CD4-positive, alpha-beta T cell treated with Interleukin-15 for 1 hour (primary cell): ENCODE measurements at places on chromosomes 7 and 10.

DNA sequence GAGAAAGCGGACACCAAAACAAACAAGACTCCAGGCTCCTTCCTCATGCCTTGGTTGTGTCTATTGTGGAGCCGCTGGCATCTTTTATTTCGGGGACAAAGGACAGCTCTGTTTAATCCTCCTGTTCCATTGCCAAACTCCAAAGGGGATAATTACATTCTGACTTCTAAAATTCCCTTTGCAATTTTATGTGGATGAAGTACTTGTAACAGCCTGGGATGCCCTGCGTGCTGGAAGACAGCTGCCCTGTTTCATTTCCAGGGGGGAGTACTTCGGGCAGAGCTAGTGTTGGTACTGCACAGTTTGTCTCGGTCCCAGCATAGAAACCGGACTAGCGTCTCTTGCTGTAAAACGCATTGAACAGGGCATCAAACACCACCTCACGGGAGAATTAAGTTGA lies 90.9 kb downstream of the BAMBI start:
- DNase-seq: no peak

DNA sequence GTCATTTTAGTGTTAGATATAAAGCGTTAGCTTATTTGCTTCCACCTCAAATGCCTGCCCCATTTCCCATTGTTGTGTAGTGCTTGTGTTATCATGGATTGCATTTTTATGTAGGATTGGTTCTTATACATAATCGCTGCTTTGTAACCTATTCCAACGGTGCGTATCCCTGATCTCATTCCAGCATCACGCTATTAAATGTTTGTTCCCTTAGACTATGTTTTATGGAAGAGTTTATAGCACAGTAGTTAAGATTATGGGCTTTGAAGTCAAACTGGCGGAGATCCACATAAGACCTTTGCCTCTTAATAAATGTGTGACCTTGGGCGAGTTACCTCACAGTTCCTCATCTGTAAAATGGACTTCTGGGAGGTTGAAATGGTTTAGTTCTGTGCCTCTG lies 34.0 kb upstream of the ELN start:
- DNase-seq: no peak

DNA sequence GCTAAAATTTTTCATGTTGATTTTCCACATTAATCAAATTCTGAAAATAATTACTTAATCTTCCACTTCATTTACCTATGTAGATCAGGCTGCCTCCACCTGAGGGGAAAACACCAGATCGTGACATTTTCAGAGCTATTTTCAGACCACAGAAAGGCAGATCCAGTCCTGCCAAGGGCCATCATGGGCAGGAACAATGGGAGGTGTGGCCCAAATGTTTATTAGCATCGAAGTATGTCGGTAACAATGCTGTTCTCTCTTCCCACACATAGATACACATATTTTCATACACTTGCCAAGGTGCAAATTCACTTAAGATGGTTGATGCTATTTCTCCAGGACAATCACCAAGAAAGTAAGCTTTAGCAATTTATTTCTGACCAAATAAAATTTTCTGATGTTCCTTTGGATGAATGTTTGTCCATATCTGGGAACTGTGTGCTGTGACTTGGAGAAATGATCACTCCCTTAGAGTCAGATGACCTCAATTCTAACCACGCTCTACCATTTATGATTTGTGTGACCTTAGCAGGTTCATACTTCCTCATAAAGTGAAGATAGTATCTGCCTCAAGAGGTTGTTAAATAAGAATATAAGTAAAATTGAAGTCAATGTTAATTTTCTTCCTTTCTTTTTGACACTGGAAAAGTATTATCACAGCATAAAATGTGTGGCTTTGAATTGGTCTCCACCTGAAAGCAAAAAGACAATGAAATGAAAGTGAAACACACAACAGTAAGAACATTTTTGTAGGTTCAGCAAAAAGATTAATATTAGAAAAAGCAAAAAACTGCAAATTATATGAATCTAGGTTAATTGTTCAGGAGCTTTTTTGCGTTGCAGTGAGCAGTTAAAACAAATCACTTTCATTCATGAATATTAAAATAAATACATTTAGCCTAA lies 310.4 kb upstream of the PHF14 start:
- DNase-seq: no peak

DNA sequence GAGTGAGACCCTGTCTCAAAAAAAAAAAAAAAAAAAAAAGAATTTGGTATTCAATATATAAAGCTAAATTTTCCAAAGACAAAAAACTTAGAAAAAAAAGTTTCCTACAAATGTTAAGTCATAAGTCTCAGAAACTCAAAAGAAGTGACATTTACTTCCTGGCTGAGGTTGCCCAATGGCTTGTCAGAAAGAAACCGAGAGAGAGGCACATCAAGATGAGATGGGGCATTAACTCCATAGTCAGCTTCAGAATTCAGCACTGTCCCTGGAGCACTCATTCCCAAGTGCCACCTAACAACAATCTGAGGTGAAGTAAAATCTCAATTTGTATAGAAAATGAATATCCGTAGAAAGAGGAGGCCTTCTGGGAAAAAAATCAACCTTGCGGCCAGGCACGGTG lies 6.8 kb upstream of the SPOCK2 start:
- no peak for DNase-seq

- DNase-seq: no peak
These were observed 115.6 kb upstream of the IMMP2L start for GRCh38 chr7:111677848-111678247.

GRCh38 chr7:147483634-147484292 lies 1106.8 kb upstream of the C7orf33 start:
- no peak for DNase-seq

GRCh38 chr7:138864667-138865066 lies 66.7 kb upstream of the ATP6V0A4 start:
- no peak for DNase-seq

DNA sequence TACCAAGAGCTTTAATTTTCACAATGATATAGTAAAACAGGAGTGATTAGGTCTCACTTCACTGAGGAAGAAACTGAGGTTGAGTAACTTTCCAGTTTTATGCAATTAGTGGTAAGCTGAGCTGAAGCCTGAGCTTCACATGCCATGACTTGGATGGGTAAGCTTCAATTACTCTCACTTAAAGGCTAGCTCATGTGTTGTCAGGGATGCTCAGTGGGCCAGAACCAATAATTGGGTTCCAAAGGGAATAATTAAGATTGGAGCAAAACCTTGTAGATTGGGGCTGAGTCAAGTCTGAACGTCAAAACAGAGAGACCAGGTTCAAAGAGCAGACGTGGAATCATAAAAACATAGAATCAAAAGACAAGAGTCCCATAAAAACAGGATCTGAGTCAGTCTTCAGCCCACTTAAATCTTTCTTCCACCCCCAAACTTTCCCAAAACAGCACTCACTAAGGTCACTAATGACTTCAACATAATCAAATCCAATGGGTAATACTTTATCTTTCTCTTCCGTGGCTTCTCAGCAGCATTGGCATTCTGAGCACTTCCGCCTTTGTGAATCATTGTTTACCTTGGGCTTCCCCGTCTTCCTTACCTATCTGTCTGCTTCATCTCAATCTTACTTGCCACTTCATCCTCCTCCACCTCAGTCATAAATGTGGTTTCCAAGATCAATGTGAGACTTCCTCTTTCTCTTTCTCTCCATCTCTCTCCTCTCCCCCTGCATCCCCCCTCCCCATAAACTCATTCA lies 23.0 kb upstream of the EGFR start:
- no peak for DNase-seq

- no peak for DNase-seq
These were observed 44.9 kb downstream of the AKR1B15 start for GRCh38 chr7:134593530-134594392.

DNA sequence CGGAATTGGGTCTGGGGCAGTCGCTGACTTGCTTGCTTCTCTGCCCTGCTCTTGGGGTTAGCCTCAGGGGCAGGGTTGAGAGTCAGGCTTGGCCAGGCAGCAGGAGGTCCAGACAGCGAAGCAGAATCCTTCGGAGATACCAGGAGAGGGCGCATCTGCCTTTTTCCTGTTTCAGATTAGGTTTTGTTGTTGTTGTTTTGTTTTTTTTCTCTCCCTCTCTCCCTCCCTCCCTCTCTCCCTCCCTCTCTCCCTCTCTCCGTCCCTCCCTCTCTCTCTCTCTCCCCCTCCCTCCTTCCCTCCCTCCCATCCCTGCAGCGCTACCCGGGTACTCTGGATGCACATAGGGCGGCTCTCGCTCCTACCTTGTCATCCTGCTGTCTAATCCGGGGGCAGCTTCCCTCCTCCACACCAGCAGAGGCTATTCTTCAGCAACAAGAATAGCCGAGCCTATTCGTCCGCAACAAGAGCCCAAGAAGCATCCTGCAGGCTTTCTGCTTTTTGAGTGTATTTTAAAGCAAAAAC lies 758 bp upstream of the OPTN start:
- DNase-seq: peak; percentile 55

GRCh38 chr10:114762811-114763210 lies 58.8 kb upstream of the FHIP2A start:
- no peak for DNase-seq

DNA sequence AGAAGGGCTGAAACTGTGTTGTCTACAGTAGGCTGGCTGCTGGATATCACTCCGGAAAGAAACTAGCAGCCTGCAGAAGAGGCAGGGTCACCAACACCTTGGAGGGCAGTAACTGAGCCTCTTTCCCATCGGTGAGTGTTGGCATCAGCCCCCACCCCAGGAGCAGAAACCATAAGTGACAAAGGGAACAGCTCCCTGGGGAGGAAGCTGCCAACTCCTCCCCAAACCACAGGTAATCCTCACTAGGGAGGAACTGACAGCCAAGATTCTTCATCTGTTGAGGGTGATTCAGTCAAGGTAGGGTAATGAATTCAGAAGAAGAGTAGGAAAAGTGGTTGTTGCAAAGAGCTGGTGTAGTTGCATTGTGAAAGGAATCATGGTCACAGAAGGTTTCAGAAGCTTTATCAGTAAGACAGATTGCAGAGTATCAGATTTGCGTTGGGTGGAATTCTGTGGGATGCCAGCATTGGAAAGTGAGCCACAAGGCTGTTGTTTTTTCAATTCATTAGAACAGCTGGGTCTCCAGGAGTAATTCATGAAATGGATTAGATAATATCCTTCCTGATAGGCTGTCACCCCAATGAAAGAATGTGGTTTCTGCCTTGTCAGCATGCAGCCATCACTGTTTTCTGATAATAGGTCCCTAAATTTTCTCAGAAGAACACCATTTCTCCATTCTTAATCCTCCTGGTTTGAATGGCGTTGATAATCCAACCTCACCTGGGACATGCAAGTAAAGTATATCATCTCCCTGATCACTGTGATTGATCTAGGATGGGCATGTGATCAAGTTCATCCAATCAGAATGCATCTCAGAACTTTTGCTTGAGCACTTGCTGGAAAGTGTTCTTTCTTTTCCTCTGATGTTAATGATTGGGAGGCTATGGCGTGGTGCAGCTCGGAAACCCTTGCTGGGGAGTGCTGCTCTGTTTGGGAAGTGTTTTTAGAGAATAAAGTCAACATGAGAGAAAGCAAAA lies 75.0 kb upstream of the CTBP2 start:
- DNase-seq: no peak

DNA sequence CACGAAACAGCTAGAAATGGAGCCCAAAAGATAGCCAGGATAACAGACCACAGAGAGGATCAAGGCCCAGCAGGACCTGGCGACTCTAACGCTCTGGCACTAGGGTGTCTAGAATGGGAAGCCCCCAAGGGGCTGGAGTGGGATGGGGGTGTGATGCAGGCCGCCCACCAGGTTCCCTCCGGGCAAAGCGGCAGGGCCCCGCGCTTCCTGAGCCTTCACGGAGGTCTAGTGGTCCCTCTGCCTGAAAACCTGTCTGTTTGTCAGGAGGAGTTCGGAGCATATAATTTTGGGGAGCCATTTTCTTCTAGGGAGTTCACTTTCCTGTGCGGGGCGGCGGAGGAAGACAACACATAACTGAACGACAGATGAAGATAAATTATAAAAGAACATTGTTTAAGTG lies 48.2 kb upstream of the FXYD4 start:
- no peak for DNase-seq

- DNase-seq: no peak
These were observed 4.8 kb upstream of the ANK3 start for GRCh38 chr10:60394446-60394845.

DNA sequence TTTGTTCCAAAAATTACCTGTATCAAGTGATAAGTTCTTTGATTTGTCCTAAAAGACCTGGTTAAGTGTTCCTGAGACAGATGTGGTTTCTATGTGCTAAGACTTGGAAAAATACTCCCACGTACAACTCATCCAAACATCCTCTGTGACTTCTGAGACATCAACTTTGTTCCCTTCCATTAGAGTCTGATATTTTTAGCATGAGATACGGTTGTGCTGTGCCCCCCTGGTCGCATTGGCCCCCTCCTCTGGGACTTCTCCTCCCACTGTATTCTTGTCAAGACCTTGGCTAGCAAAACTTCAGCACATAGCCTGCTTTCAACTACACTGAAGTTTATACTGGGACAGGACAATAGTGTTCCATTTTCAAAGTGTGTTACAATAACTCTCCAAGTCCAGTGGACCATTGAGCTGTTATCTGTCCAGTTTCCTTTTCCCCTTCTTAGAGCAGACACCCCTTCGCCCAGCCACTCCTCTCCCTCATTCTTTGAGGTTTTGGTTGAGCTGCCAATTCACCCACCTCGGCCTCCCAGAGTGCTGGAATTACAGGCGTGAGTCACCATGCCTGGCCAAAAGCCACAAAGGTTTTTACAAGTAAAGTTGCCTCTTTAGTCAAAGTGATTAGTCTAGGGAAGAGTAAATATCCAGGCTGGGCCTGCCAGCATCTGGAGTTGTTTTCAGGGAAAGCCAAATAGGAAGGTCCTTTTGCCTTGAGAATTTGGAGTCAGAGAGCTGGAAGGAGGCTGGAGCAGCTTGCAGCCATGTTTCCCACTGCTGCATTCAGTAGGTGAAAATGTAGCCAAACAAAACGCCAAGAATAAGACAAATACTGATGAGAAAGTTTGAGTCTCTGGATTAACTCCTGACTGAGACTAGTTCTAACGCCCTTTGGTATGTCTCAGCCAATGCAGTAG lies 17.8 kb upstream of the PDLIM1 start:
- no peak for DNase-seq

GRCh38 chr10:11557513-11557912 lies 53.9 kb downstream of the USP6NL start:
- DNase-seq: no peak

- no peak for DNase-seq
These were observed 563 bp upstream of the JMJD1C start for GRCh38 chr10:63466144-63466935.

GRCh38 chr10:43373461-43373860 lies 2.0 kb downstream of the FXYD4 start:
- DNase-seq: no peak

DNA sequence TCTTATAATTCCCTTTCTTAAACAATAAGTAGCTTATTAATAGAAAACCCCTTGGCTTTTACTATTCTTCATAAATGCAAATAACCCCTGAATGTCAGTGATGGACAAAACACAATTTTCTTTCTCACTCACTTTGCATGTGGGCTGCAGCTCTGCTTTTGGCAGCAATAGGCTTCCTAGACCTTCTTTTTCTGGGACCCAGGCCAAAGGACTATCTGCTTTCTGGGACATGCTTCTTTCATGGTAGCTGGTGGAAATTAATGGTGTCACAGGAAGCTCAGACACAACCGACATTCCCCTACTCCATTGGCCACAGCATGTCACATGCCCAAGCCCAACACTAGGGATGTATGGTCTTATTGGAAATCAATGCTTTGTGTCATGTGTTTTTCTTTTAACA lies 134.3 kb upstream of the MDFIC start:
- no peak for DNase-seq

GRCh38 chr7:30843741-30844482 lies 67.7 kb upstream of the AQP1 start:
- DNase-seq: no peak

- no peak for DNase-seq
These were observed 1110.1 kb upstream of the PHF14 start for GRCh38 chr7:9863545-9863944.
